Right forelimb (tissue), 1 donor: ENCODE measurements at places on chromosomes 5 and 9.

- no peak for DNase-seq
Observed at GRCh38 chr9:94949370-94949769, 222.9 kb downstream of the AOPEP start.

DNA sequence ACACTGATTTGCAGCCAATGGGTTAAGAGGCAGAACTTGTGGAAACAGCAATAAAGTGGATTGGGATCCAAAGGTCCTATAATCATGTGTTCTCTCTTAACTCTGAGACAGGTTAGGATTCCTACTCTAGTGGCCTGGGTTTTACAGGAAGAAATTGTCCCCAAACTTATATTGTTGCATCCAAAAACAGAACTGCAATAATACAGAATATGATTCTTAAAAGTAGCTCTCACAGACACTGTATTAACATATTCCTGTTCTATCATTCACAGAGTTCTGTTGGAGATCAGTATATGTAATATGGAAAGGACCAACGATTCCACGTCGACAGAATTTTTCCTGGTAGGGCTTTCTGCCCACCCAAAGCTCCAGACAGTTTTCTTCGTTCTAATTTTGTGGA lies at the start of gene OR13C8:
TSS of gene OR13C8 (plus strand) at position 301 of the 400 bp plus-strand sequence. CDS start at position 301, 0 bp downstream.
- no peak for DNase-seq

DNA sequence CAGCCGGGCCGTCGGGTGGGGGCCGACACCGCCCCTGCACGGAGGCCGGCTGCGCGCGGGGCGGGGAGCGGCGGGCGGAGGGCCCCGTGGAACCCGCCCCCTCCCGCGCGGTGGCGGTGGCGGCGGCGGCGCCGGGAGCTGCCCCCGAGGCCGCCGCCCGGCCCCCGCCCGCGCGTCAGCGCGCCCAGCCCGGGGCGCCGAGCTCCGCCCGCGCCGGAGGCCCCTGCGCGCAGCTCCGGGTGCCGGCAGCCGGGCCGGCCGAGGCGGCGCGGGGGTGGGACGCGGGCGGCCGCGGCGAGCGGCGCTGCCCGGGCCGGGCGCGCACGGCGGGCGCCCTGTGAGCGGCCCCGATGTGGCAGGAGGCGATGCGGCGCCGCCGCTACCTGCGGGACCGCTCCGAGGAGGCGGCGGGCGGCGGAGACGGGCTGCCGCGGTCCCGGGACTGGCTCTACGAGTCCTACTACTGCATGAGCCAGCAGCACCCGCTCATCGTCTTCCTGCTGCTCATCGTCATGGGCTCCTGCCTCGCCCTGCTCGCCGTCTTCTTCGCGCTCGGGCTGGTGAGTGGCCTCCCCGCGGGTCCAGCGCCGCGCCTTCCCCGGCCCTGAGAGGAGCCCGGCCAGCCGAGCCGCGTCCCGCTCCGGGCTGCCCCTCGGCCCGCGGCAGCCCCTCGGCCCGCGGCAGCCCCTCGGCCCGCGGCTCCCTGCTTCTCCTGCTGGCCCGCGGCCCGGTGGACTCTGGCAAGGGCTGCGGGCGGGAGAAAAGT lies at the start of gene ADCY2:
TSS of gene ADCY2 (plus strand) at position 192 of the 766 bp plus-strand sequence. CDS start at position 351, 159 bp downstream.
- DNase-seq, result peak; percentile 64

- no peak for DNase-seq
Observed at GRCh38 chr5:151562019-151562707, 29.0 kb downstream of the FAT2 start.

DNA sequence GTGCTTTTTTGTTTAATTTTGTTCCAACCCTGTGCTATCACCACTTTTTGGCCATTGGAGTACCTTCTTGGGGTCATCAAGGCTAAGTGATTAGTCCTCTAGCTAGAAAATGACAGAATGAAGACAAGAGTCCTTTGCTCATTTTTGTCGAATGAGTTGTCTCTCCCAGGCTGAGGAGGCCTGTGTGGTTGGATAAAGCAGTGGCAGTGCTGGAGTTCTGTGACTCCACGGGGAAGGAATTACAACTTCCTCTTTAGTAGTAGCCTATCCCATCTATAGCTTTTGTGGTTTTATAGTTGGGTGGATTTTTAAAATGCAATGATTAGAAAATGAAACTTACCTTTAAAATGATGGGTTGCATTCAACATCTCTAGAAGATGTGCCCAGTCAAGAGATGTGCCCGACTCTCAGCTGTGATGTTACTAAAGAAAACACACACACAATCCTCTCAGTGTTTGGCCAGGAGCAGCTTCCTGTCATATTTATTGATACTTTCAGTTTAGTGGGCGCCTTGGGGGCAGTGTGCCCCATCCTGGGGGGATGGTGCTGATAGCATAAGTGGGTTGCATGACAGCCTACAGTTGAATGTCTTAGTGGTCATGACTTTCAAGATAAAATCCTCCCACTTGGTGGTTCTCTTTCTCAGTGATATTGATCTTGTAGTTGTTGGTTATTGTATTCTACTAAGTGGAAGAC lies 11.9 kb downstream of the OTULINL start:
- DNase-seq, result no peak

DNA sequence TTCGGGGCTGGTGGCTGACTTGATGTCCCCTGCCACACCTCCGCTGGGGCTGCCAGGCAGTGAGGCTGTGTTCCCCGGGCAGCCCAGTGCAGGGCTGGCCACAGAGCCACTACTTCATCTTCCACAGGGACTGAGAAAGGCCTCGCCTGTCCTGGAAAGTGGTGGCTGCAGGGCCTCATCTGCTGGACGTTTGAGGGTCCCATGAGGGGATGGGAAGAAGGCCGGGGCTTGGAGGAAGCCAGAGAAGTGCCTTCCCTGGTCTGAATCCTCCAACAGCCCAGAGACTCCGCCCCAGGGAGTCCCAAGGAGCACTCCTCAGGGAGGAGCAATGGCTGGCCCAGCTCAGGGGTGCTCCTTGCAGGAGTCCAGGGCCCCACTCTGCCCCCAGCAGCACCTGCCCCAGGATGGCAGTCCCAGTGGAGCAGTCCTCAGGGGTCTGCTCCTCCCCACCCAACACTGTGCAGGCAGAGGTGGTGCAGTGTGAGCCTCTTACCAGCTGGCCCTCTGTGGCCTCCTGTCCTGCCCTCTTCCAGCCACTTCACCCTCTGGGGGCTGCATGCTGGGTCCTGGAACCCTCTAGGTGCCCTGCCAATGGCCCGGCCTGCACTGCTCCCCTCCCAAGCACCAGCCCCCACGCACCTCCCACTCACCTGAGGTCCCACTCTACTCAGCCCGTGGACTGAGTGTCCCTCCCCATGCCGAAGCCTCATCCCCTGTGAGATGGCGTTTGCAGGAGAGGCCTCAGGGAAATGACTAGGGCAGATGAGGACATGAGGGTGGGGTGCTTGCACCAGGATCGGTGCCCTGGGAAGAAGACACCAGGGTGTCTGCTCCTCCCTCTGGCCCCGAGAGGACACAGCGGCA lies 47.3 kb upstream of the COL5A1 start:
- DNase-seq, result peak; percentile 27

GRCh38 chr5:140073296-140073695 lies 30.2 kb upstream of the NRG2 start:
- no peak for DNase-seq

GRCh38 chr9:129353697-129354336 lies 175.8 kb upstream of the IER5L start:
- no peak for DNase-seq

DNA sequence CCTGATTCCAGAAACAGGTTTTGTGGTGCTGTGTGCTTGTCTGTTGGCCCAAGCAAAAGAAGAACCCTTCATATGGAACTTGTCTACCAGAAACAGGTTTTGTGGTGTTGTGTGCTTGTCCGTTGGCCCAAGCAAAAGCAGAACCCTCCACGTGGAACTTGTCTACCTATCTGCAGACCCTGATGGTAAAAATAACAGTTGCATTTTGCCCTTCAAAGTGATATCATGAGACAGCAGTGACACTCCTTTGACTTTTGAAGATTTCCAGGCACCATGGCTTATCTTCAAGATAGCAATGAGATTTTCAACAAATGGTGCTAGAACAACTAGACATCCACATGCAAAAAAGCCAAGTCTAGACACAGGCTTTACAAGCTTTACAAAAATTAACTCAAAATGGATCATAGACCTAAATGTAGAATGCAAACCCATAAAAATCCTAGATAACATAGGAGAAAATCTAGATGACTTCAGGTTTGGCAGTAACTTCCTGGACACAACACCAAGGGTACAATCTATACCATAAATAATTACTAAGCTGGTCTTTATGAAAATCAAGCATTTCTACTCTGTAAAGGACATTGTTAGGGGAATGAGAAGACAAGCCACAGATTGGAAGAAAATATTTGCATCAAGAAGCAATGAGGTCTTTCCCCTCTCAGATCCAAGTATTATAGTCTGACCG lies 16.8 kb downstream of the MACROH2A1 start:
- DNase-seq, result no peak

DNA sequence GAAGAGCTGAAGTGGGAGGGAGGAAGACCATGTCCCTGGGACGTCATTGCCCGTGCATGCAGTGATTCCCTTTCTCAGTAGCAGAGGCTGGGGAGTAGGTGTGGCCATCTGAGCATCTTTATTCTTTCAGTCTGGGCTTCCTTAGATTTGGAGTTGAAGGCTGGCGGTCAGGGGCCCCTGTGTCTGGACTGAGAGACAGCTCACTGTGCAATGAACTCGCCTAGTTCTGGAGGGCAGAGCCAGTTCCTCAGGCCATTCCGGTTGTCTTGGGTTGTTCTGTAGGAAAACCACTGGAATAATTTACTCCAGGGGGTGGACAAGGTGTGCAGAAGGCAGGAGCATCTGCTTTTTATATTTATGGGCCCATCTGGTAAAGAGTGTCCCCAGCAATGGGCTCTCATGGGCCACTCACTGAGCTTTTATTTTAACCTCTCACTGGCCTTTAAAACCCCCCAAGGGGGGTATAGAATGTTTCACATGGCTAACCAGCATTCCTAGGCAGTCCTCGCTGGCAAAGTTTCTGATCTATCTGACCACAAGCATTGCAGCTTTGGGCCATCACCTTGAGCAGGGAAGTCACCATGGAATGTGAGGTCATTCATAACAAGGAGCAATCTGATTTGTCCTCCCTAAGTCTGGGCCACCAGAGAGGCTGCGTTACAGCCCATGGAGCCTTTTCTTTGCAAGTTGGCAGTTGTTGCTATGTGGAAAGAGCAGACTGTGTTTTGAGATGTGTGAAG lies 9.2 kb downstream of the STC2 start:
- peak; percentile 21 for DNase-seq

DNA sequence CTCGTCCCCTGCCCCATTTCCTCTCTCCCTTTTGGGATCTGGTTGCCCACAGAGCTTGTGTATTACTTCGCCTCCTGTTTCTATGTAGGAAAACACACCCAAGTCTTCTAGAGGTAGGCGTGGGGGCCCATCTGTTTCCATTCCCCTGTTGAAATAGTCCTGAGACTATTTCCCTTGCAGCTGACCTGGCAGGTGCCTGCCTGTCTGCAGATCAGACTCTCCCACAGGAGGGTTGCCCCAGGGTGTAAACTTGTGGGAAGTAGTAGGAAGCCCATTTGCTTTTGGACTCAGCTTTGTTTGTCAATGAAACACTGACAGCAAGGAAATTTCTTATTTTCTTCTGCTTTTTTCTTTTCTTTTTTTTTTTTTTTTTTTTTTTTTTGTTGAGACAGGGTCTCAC lies 16.3 kb upstream of the GARNL3 start:
- DNase-seq, result no peak

DNA sequence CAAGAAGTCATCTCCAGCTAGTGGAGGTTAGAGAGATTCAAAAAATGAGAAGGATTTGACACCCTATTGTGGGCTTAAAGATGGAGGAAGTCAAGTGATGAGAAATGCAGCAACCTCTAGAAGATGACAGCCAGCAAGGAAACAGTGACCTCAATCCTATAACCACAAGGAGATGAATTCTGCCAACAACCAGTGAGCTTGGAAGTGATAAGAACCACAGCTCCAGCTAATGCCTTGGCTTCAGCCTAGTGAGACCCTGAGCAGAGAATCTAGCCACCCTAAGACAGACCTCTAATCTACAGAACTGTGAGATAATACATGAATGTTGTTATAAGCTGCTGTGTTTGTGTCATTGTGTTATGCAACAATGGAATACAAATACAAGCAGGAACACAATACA lies 262.4 kb downstream of the GRIA1 start:
- no peak for DNase-seq

GRCh38 chr9:1050125-1050895 lies at the start of gene DMRT2:
TSS of gene DMRT2 (plus strand) at chr9:1050357. CDS start at chr9:1051614, 1,257 bp downstream.
- DNase-seq, result peak; percentile 96

DNA sequence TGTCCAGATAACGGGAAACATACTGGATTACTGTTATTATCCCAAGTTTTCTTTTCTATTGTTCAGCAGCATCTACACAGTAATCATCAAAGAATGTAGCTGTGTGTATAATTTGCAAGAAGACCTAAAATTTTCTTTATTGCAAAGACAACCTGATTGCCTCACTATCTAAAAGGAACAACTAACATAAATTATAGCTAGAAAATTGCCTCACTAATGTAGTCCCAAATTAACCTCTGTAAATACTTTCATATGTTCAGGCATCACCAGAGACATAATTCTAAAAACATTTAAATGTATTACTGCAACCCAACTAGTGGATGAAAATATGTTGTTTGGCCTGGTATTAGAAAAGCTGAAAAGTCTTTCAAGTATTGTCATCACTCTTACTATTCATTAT lies 275.4 kb downstream of the CDH12 start:
- no peak for DNase-seq

GRCh38 chr5:19534751-19535150 lies 453.2 kb downstream of the CDH18 start:
- DNase-seq, result no peak

GRCh38 chr5:142896325-142897007 lies 126.3 kb downstream of the ARHGAP26 start:
- no peak for DNase-seq

GRCh38 chr9:133050781-133051180 lies 11.0 kb upstream of the CEL start:
- no peak for DNase-seq

DNA sequence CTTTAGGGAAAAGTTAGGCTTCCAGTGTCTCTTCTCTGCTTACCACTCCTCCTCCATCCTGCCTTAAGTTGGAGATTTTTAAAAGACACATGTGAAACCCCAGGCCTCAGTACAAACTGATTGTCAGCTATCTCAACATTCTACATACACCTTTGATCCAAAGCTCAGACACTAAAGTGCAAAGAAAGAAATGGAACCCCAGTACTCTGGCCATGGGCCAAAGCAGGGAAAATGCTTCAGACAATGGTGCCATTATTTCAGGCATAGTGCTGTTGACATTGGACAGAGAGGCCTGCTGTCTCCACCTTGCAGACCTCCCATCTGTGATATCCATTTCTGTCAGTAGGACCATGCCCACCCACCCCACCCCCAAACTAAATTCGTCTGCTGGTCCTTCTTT lies 49.1 kb downstream of the G3BP1 start:
- DNase-seq, result no peak

- no peak for DNase-seq
Observed at GRCh38 chr5:151254556-151254955, 1.6 kb downstream of the GM2A start.

- DNase-seq, result no peak
Observed at GRCh38 chr5:143708672-143709071, 103.3 kb upstream of the HMHB1 start.

GRCh38 chr5:111746791-111747190 lies 10.2 kb downstream of the NREP start:
- DNase-seq, result no peak

- DNase-seq, result no peak
Observed at GRCh38 chr5:84667576-84667975, 282.9 kb upstream of the EDIL3 start.
